ENCODE measurements at places on chromosomes 6 and 20.

- DNase-seq, result no peak
Measured at GRCh38 chr6:54315656-54316055, 7.4 kb downstream of the TINAG start.

DNA sequence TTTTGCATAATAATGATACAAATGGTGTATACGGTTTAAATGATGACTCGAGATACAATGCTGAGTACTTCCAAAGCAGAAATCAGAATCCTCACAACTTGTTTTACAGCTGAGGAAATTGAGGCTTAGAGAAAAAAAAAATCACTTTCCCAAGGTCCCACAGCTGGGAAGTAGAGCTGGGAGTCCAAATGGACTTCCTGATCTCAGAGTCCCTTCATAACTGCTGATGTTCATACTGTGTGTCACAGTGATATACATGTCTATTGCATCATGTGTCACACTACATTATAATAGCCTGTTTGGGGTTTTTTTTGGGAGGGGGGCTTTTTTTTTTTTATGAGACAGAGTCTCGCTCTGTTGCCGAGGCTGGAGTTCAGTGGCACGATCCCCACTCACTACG is 8.5 kb downstream of the HM13 start:
- DNase-seq, result no peak

DNA sequence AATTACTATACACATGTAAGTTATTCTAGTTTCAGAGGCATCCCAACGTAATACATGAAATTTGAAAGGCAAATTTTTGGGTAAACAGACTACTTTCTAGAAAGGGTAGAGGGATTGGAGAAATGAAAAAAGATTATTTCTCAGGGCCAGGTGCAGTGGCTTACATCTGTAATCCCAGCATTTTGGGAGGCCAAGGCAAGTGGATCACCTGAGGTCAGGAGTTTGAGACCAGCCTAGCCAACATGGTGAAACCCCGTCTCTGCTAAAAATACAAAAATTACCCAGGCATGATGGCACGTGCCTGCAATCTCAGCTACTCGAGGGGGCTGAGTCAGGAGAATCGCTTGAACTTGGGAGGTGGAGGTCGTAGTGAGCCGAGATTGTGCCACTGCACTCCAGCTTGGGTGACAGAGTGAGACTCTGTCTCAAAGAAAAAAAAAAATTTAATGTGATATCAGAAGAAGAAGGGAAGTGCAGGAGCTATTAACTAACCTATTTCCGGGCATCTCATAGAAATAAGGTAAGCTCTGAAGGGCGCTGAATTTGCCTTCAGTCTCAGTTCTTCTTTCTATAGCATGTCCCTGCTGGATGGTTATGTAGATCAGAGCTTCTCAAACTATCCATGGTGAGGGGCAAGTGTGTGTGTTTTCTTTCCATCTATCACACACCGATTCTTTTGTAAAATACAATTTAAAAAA is 100.3 kb upstream of the MTHFD1L start:
- no peak for DNase-seq

- no peak for DNase-seq
Measured at GRCh38 chr6:156060013-156060412, 604.4 kb upstream of the NOX3 start.

- peak; percentile 55 for DNase-seq
Measured at GRCh38 chr20:41057999-41058673, 29.5 kb downstream of the TOP1 start.

DNA sequence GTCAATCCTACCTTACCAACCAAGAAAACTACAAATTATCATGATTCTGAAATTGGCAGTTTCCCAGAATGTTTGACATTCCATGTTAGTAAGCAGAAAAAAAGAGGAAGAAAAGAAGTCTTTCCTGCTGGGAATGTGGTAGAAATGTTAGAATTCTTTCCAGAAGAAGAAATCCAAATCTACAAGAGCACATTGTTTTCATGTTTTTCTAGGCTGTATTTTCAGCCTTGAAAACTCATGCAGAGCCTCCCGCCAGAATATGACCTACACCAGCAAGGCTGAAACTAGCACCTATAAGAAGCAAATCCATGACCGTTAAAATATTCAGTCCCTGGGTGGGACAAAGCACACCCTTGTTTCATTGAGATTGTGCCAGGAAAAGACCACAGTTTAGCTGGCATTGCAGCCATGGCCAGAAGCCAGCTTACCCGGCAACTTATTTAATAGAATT is 259.4 kb downstream of the GJA1 start:
- DNase-seq, result no peak

DNA sequence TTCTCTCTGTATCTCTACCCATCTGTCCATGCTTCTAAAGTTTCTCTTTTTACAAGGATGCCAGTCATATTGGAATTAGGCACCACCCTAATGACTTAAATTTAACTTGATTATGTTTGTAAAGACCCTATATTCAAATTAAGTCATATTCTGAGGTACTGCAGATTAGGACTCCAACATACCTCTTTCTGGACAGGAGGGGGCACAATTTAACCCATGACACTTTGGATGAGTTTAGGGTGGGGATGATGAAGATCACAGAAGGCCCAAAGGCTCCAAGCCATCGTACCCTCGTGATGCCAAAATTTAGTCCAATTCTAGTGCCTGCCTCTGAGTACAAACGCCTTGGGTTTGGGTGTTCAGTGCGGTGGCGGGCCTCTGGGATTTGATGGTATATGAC is 15.0 kb upstream of the NKX2-2 start:
- DNase-seq, result no peak

DNA sequence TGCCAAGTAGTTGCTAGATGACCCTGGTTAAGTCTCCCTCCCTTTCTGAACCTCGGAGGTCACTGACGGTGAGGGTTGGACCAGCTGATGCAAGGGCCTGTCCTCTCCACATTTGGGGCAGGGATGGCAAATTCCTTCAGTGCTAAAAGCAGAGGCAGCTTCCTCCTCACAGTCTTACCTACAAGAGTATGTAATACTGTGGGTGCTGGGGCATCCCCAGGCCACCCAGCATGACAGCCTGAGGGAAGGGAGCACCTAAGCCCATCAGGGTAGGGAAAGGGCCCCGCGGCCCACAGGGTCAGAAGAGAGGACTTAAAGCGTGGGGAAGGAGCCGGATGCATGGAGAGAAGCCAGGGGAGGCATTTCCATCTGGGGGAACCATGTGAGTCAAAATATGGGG is 38.0 kb downstream of the TGM3 start:
- no peak for DNase-seq

DNA sequence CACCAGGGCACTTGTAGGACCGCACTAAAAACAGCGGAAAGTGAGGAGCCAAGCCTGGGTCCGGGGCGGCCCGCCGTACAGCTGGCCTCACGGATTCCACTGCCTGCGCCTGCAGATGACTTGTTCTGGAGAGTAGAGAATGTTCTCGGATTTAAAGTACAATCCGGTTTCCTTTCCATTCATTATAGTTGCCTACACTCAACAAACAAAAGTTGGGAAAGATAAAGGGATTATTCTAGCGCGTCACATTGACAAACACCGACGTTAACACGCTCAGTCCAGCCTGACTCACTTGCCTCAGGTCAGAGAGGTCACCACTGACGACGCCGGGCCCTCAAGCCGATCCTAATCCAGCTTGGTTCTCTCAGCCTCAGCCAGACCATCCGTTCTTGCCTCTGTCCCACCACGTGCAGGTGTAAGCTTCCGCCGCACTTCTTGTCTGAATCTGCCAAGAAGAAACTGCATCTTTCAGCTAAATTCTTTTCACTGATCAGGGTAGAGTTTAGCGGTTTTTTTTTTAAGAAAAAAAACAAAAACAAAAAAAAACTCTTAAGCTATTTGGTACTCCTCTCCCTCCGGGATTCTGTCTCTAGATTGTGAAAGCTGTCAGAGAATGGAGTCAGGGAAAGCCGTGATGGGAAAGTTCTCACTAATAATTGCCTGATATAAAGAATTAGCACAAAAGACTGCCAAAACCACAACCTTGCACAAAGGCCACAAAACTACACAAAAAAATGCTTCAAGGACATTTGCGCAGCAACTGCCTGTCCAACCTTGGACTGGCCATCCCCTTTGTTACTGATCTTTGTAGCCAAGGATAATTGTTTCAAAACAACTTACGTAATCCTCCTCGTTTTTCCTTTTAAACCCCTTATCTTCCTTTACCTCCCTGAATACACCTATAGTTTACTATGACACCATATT is 1.1 kb upstream of the PHF10 start:
- DNase-seq, result peak; percentile 97

- DNase-seq, result no peak
Measured at GRCh38 chr20:52439375-52439774, 247.8 kb upstream of the ZFP64 start.

DNA sequence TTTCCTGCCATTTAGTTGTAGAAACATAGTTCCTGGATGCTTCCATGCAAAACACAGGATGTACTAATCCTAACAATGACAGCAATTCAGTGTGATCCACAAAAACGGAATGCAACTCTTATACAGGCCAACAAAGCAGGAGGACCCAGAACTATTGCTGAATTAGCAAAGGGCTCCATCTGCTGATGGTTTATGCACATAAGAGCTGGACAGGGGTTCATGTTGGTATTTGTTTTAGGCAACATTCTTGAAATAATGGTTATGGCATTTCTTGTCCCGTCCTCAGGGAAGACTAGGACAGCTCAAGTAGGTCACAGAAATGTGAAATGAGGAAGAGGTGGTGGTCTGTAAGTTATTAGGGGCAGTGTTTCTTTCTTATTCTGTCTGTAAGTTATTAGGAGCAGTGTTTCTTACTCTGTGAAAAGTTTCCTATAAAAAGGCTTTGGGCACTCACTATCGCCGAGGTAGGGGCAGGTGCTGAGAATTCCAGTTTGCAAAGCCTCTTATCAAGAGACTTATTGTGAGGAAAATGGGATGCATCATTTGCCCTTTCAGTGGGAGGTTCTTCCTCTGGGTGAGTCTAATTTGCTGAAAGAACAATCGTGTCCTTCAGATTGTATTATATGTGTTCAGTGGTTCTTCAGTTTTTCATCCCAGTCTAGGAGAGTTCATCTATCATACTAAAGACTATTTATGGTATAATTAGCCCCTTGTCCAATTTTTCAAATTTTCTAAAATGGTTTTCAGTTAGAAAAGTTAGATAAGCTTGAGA is 171.1 kb downstream of the MCHR2 start:
- DNase-seq, result peak; percentile 64

DNA sequence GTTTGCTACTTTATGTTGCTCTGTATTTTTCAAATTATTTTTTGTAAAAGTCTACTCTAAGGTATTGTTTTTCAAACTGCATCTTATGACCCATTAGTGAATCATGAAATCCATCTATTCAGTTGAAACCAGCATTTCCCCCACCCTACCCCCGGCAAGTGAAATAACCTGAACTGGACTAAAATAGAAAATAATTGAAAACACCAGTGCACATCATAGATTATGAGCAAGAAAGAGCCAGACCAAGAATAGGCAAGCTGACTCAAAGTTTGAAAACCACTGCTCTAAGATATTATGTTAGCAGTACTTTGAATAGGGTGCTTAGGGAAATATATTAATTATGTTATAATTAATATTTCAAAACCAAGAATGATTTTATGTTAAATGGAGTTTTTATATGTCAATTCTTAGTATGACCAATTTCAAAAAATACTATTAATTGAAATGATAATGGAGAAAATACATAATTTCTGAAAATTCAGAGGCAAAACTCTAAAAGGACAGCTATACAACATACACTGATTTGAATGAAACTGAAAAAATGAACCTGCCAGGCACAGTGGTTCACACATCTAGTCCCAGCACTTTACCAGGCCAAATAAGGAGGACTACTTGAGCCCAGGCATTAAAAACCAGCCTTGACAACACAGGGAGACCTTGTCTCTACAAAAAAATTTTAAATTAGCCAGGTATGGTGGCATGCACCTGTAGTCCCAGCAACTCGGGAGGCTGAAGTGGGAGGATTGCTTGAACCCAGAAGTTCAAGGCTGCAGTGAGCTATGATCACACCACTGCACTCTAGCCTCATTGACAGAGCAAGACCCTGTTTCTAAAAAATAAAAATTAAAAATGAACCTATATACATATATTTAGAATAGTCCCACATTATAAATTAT is 112.0 kb downstream of the CDK19 start:
- no peak for DNase-seq

DNA sequence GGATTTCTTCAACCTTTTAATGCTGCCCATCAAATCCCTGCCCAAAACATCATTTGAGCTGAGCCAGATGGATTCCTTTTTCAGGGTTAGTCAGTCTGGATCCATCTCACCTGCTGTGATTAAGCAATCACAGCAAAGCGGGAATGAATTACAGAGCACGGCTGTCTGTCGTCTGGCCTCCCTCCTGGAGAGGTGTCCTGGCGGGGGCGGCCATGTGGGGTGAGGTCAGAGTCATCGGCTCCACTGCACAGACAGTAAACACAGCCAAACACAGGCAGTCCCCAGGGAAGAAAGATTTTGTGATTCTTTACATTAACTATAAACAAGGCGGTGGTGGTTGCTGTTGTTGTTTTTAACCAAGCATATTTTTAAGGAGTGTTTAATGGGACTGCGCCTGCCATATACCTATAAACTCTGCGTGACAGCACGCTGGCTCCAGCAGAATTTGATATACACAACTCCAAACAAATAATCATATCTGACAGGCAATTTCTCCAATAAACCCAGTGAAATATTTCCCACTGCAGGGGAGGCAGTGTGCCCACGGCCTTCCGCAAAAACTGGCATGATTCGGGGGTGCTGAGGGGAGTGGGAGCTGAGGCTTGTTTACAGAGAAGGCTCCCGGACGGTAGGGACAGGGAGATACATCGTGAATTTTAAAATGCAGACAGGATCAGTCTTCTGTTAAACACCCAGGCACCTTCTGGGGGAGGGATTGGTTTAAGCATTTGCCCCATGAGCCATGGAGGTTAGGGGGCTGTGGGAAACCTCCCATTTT is 232.0 kb upstream of the PMEPA1 start:
- no peak for DNase-seq

DNA sequence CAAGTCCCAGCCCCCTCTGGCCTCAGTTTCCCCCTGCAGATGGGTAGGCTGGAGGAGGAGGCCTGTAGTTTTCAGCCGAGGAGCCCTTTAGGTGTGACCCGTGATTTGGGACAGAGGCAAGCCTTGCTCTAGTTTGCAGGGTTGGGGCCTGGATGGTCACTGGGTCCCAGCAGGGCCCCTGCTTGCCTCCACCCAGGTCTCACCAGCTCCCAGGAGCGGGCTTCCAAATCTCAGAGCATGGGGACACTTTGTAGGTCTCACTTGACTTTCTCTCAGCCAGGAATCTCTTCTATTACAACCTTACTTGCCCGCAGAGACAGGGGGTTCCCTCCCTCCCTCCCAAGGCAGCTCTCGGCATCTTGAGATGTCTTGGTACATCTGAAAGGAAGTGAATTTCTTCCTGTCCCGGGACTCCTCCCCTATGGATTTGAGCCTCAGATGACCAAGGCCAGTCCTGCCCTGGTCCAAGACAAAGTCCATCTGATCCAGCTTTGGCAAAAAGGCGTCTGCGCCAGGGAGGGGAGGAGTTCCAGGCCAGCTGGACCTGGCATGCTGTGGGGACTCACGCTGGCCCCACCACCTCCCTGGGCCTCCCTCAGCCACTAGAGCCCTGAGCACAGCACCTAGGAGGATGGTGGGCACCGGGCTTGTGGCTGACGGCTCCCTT is 47.4 kb downstream of the SRC start:
- DNase-seq, result no peak

GRCh38 chr6:107230448-107230847 is 115.1 kb upstream of the BEND3 start:
- DNase-seq, result no peak

- DNase-seq, result no peak
Measured at GRCh38 chr20:47799116-47799715, 13.9 kb upstream of the SULF2 start.

GRCh38 chr6:134532694-134533624 is 215.0 kb upstream of the SGK1 start:
- DNase-seq, result no peak

GRCh38 chr6:156169371-156169770 is 607.8 kb upstream of the ARID1B start:
- no peak for DNase-seq
